ENCODE measurements at places on chromosomes 16 and 17.

- DNase-seq = no peak
Observed at GRCh38 chr17:82345151-82345976, 11.8 kb upstream of the SECTM1 start.

DNA sequence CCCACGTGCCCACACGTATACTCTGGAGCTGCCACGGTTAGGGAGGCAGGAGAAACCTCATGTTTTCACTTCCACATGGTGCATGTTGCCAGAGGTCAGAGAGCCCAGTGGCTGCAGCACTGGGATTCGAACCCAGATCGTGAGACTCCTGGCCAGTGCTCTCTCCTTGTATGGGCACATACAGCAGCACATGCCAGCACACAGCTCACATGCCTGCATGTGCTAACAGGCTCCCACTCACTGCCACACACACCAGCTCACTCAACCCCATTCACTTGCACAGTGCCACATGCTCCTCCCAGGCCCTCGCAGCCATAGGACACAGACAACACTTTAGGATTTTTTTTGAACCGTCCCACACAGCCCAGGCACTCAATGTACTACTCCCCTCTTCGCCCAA is 49.5 kb upstream of the MRPS23 start:
- no peak for DNase-seq

GRCh38 chr17:15108992-15109391 is 156.1 kb downstream of the PMP22 start:
- DNase-seq = no peak

GRCh38 chr16:72975809-72976437 is 72.0 kb downstream of the ZFHX3 start:
- no peak for DNase-seq

- peak; percentile 29 for DNase-seq
Observed at GRCh38 chr16:78460428-78460827, 361.0 kb downstream of the WWOX start.

DNA sequence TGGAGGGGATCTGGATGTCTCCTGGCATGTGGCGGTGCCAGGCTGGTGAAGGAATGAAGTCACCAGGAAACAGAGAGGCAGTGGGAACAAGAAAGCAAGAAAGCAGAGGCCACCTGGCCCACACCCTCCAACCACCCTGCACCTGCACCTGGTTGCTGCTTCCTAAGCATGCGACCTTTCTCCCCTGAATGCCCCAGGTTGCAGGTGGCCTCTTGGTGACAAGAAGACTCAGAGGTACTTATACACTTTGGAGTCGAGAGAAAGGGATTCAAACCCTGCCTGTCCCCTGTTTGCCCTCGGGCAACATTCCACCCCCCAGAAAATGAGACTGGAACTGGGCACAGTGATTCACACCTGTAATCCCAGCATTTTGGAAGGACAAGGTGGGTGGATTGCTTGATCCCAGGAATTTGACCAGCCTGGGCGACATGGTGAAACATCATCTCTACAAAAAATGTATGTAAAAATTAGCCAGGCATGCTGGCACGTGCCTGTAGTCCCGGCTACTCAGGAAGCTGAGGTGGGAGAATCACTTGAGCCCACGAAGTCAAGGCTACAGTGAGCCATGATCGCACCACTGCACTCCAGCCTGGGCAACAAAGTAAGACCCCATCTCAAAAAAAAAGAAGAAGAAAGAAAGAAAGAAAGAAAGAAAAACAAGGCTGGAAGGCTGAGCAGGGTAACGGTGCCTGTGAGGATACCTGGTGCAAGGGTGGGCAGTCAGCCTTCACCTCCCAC is 34.6 kb upstream of the TNRC6C start:
- DNase-seq = no peak

Data from fibroblast of skin of back (primary cell).